ENCODE measurements at places on chromosomes 12 and 14.
A peak's percentile ranks its signal among the peaks of the same experiment; 100 is the strongest.

DNA sequence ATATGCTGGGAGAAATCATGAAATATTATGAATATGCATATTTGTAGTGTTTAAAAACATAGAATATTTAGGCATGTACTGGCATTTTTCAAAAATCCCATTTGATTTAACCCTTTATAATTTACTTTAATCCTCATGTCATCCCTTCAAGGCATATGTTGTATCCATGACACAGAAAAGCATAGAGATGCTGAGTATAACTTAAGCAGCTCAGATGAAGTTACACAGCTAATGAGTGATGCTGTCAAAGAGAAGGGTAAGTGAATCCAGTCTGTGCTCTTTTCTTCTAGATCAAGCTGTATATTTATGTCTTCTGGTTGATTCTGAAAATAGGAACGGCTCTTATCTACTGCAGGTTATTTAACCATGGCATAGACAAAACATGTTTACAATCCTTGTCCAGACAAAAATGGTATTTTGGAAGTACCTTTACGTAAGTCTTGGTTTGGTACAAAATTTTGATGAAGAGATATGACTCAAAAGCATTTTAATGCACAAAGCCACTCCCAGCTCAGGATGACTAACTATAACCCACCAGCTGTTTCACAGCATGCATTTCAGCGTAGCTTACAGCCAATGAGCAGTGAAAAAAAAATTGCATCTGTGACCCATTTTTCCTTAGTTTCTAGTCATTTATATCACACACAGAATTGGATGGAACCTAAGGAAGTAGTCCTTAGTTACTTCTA lies 201.7 kb downstream of the STXBP6 start:
- no peak for DNase-seq

GRCh38 chr14:76034566-76034965 lies 49.0 kb downstream of the IFT43 start:
- no peak for DNase-seq

GRCh38 chr14:95334044-95334443 lies 14.3 kb upstream of the CLMN start:
- no peak for DNase-seq

DNA sequence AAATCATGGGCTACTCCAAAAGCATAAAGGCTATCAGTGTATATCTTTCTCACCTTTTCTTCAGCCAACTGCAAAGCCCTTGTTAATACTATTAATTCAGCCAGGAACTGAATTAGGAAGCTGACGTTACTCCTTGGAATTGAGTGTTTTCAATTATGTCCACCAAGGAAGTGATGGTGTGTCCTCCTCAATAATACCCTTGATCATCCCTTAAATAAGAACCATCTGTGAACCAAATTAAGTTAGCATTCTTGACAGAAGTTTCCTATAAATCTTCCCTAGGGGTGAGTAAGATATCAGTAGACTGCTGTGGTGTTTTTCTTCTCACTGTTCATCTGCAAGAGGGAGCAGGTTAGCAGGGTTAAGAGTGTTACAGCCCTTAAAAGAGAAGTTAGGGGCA lies 252.3 kb upstream of the AVPR1A start:
- no peak for DNase-seq

DNA sequence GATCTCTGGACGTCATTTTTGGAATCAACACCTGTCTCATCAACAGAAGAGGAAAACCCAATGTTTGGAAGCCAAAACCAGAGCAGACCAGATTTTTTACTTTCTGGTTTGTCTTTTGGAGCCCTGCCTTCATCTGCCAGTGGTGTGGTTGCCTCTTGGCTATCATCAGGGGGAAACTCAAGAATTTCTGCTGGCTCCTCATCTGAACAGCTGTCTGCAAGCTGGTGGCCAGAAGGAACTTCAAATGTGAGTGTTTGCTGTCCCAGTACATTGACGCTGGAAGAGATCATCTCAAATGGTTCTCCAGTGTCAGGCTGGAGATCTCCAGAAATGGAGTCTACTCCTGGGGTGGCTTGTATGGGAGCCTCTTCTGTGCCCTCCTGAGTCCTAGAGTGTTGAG lies 13.8 kb downstream of the PLD4 start:
- DNase-seq, result no peak

- DNase-seq, result no peak
Observed at GRCh38 chr14:63938198-63939005, 85.6 kb downstream of the SYNE2 start.

- no peak for DNase-seq
Observed at GRCh38 chr12:114767906-114768722, 84.1 kb upstream of the TBX3 start.

DNA sequence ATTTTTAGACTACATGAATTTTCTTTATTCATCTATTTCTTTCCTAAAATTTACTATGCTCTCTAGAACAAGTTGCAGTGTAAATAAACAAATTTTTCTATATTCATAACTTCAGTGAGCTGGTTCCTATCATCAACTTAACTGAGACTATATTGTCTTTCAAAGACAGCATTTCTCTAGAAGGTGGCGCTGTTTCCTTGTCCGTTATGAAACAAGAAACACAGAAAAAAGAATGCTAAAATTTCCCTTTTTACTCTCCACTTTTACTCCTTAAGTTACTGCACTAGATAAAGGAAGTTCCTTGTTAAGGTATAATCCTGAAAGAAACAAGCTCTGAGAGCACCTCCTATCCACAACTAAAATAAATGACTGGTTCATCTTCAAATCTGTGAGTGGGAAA lies 8.2 kb upstream of the CLEC2A start:
- DNase-seq, result peak; percentile 7

DNA sequence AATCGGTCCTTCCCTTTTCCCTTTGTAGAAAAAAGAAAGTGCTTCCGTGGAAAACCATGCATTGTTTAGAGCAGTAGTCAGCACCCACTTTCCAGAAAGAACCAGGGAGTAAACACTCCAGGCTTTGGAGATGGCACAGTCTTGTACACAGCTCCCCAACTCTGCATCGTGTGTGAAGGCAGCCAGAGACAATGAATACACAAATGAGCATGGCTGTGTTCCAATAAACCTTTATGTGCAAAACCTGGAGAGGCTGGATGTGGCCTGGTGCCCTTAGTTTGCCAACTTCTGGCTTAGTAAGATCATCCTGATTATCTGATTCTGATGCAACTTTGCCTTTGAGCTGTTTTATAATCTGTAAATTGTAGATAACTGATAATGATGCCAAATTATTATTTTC lies 463.4 kb upstream of the TMEM132C start:
- no peak for DNase-seq

- no peak for DNase-seq
Observed at GRCh38 chr14:93281937-93282336, 50.9 kb downstream of the BTBD7 start.

- no peak for DNase-seq
Observed at GRCh38 chr14:91796617-91797347, 64.9 kb upstream of the CATSPERB start.

DNA sequence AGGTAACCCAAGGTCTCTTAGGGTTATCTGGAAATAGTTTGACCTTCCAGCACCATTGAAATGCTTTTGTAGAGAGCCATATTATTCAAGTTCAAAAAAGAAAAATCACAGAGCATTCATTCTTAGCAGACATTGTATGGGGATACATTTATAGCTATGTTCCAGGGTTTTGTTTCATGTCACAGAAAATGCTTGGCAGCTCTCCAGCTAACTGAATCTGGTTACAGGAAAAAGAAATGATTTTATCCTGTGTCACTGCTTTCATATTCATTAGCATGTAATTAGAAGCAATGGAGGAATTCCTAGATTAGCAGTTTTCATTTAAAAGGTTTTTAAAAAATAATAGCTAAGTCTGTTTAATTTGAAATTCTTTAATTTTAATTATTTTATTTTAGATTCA lies 78.9 kb downstream of the SNAPC1 start:
- DNase-seq, result no peak

DNA sequence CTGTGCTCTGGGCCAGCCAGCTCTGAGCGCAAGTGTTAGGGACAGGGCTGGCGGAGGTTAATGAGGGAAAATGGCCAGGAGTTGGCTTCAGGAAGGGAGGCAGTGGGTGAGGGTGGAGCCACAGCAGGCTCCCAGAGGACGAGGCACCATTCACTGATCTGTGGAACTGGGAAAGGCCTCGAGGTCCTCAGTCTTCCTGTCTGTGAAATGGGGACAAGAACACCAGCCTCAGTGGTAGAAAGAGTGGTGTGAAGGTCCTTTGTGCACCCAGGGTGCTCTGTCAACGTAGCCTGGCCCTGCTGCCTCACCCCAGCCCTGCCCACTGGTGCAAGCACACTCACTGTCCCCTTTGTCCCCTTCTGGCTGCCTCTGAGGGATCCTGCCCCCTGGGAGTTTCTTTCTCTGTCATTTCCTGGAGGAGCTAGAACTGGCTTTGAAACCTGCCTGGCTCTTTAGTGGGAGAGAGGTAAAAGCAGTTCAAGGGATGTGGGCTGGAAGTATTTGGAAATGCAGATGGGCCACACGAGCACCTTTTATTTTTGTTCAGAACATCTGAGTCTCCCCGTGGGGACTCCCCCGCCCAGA lies 25.0 kb downstream of the SYNDIG1L start:
- DNase-seq, result no peak

DNA sequence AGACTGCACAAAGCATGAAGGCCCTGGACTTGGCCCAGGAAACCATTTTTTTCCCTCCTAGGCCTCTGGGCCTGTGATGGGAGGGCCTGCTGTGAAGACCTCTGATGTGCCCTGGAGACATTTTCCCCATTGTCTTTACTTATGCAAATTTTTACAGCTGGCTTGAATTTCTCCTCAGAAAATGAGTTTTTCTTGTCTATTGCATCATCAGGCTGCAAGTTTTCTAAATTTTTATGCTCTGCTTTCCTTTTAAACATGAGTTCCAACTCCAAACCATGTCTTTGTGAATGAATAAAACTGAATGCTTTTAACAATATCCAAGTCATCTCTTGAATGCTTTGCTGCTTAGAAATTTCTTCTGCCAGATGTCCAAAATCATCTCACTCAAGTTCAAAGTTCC lies 43.7 kb upstream of the TRHDE start:
- no peak for DNase-seq

DNA sequence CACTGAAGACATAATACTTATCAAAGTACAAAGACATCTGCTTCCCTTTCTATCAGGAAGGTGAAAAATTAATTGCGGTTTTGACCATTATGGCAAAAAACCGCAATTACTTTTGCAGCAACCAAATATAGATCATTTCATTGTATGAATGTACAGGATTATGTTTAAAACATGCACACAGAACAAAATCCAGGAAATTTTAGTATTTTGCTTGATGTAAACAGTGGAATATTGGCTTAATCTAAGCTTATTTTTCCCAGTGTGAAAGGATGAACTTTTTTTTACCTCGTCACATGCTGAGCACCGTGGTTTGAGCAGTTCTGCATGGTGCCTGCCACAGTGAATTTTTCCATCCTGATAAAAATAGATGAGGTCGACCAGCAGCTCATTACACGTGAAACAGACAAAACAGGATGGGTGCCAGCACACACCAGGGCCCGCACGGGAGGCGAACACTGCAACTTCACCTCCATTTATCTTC lies 121.2 kb downstream of the PRICKLE1 start:
- no peak for DNase-seq

DNA sequence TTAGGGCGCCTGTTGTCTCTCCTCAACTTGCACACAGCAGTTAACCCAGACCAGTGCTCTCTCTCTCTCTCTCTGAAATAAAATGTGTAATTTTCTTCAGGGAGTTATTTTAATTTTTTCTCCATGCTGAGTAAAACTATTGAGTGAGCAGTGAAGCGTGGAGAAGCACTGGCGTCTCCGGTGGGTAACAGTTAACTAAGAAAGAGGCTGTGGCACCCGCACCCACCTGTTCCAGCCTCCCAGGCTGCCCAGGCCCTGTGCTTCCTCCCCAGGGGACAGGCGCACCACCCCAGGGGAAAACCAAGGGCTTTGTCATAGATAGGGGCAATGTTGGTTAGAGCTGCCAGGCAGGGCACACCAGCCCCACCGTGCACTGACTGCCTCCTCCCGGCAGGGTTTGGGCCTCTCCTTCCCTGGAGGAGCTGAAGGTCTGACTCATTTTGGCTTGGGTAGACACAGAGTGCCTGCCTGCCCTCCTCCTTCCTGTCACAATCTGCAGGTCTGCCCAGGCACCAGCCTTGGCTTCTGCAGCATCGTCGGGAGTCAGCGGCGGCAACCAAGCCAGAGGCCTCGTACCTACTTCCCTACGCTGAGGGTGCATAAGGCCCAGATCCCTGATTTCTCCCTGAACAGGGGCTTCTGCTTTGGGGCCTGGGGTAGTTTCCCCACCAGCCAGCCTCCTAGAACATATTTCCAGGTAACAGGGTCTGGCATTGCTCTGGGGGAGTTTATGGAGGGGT lies 3.9 kb downstream of the HOXC5 start:
- DNase-seq, result no peak

DNA sequence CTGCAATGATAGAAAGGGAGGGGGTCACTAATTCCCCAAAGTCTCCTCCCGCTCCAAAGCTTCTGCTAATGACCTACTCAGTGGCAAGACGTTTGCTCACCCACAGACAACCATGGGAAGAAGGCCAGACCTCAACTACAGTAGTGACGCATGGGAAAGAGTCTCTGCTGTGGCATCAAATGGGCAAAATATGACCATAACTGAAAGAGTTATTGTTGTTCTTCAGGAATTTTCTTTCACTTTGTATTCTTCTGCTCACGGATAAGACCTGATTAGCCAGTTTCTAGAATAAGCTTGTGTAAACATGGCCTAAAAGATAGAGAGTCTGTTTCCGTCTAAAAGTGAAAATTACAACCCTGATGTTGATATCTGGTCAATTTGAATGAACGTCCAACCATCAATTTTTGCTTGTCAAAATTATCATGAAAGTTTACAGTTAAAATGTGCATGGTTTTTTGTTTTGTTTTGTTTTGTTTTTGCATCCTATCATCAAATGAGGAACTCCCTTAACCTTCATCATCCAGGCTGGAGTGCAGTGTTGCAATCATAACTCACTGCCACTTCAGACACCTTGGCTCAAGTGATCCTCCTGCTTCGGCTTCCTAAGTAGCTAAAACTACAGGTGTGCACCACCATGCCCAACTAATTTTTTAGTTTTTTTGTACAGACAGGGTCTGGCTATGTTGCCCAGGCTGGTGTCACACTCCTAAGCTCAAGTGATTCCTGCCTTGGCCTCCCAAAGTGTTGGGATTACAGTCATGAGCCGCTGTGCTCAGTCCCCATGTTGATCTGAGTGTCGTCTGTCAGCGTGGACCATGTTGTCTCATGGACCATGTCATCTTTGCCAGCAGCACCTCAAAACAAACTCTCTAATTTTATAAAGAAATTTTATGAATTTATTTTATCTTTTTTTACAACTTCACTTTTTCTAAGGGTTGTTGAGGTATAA lies 7.0 kb downstream of the KRT6B start:
- no peak for DNase-seq

GRCh38 chr12:11941606-11942337 lies 129.0 kb upstream of the BCL2L14 start:
- DNase-seq, result peak; percentile 38

GRCh38 chr14:71206766-71207371 lies 299.6 kb downstream of the PCNX1 start:
- DNase-seq, result peak; percentile 79
